CD4-positive, alpha-beta T cell treated with Interferon gamma for 1 hour (primary cell): ENCODE measurements at places on chromosomes 13 and 19.

GRCh38 chr19:56146904-56147303, 5.8 kb downstream of the ZNF444 start:
- no peak for DNase-seq

- no peak for DNase-seq
Measured at GRCh38 chr13:51339354-51339753, at the start of gene SERPINE3. Gene SERPINE3, plus strand, starts transcription at chr13:51339691. Its CDS starts 1,401 bp downstream, at chr13:51341092.

- no peak for DNase-seq
Measured at GRCh38 chr19:50628146-50628545, 11.5 kb downstream of the SYT3 start.

DNA sequence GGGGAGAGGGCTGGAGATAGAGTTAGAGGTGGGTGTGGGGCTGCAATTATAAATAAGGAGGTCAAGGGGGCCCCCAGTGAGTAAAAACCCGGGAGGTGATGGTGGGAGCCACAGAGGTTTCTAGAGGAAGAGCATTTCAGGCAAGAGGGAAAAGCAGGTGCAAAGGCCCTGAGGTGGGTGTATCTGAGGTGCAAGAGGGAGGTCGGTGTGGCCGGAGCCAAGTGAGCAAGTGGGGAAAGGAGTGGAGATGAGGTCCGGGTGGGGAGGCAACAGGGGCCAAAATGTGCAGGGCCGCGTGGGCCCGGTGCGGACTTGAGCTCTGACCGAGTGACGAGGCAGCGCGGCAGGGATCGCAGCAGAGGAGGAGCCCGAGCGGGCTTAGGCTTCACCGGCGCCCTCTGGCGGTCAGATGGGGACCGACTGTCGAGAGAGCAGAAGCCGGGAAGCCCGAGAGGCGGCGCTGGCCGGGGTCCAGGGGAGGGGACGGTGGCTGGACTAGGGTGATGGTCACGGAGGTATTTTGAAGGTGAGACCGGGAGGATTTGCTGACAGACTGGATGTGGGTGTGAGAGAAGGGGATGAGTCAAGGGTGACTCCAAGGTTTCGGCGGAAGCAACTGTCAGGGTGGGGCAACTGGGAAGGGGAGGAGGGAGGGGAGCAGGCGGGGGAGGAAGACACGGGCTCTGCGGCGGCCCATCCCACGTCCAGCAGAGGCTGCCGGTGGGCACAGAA, 17.7 kb upstream of the SPACA4 start:
- peak; percentile 80 for DNase-seq

GRCh38 chr13:109384491-109385241, 401.7 kb downstream of the IRS2 start:
- DNase-seq: no peak

DNA sequence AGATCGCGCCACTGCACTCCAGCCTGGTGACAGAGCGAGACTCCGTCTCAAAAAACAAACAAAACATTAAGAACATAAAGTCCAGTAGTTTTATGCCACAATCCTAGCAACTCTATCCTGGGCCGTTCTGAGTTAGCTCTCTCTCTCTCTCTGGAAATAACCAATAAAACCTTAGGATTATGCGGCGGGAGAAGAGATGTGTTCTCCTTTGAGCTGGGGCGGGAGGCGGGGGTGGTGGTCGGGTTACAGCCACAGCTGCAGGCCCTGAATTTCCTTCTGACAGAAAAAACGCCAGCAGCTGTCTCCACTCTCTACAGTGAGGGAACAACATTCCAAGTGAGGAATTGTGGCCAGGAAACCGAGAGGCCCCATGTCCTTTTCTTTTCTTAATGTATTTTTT, 9.1 kb upstream of the PNMA8A start:
- DNase-seq: no peak

- no peak for DNase-seq
Measured at GRCh38 chr13:35903075-35903474, 228.1 kb downstream of the DCLK1 start.
